CD14-positive monocyte (primary cell): ENCODE measurements at places on chromosomes 16 and 17. TPM values are rescaled to one million over a fixed set of nuclear protein-coding genes. Genes with fewer than 3 reads are reported as not detected.

GRCh38 chr17:38333635-38334295, 10.0 kb downstream of the GPR179 start:
- no peak for DNase-seq

DNA sequence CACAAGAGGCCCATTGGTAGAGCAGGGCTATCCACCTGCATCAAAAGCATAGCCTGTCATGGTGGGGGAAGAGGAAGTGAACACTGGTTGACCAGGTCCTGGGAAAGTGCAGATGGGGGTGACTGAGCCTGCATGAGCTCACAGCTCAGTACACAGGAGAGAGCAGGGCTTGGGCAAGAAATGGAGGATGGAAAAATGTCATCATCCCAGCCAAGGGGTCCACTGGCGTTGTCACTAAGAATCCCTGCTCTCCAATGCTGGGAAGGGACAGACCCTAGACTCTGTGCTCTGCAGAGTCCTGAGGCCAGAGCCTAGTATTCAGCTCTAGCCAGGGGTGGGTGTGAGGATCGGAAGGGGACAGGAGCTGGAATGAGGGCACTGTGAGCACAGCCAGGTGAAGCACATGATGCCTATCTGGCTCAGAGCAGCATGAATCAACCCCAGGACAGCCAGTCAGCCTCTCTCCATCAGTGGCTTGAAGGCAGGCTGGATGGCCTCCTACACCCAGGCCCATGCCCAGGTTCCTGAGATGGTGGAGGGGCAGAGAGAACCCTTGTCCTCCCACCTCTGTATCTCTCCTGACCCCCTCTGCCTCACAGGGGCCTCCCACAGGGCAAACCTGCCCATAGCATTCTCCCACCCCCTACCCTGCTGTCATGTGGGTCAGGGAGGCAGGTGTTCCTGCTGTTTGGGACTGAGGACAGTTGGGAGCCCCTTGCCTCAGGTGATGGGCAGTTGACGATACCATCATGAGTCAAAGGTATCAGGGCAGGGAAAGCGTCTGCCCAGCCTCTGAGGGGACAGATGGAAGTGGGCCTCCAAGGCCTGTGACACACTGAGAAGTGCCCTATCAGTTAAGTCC, 13.8 kb upstream of the CTCF start:
- DNase-seq, result no peak

Gene CRYBA1
- polyA plus RNA-seq, result not detected

GRCh38 chr17:15892731-15893657, 51.9 kb upstream of the ADORA2B start:
- DNase-seq, result no peak

Gene MEIOC
- not detected in 2 replicates for polyA plus RNA-seq

GRCh38 chr16:4733211-4733742, 794 bp downstream of the ANKS3 start:
- DNase-seq, result no peak

DNA sequence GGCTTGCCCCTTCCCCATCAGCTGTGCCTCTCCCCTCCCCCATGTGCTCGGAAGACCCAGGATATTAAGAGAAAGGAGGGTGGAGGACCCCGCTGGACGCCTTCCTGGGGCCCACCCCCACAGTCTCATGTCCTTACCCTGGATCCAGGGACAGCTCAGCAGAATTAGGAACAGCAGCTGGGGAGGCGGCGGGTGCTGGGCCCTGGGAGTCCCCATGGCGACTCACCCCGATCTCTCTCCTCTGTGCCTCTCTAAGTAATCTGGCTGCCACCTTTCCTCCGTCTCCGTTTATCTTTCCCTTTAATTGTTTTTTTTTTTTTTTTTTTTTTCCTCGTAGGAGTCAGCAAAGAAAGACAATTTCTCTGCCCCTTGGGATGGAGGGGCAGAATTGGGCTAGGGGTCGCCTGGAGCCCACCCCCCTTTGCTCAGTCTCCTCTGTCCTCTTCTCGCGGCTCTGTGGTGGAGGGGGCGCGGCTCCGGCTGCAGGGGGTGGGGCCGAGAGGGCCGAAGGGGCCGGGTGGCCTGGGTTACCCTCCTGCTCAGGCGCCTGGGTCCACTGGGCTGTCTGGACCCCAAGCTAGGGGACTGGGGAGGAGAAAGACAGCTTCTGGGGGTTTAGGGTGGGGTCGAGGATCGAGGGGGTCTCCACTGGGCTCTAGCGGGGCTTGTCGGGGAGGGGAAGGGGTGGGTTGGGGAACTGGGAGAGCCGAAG, 390 bp downstream of the SEZ6L2 start:
- DNase-seq, result no peak

Gene MATCAP1
- 0.58 TPM for polyA plus RNA-seq

Gene DUSP14
- polyA plus RNA-seq, result 1.1 TPM
